Lung microvascular endothelial cell (primary cell): ENCODE measurements at places on chromosomes 3 and 15. TPM values are rescaled to one million over a fixed set of nuclear protein-coding genes. Genes with fewer than 3 reads are reported as not detected.

- no peak for DNase-seq
These were observed 16.6 kb downstream of the EAF1 start for GRCh38 chr3:15443826-15444524.

The TJP1 gene
- 68.1 and 69.7 TPM in 2 replicates for total RNA-seq

GRCh38 chr3:57234613-57235575 lies 7.4 kb downstream of the APPL1 start:
- DNase-seq = no peak

DNA sequence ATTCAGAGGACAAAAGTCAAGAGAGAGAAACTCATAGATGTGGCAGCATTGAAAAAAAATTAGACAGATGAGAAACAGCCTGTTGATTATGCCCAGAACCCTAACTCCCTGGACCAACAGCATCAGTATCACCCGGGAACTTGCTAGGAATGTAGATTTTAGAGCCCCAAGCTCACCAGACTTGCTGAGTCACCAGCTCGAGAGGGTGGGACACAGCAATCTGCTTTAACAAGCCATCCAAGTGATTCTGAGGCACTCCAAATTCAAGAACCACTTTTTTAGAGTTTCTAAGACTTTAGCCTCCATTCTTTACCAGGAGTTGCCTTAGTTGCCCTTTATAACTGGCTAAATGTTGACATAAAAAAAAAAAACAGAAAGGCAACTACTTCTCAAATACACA lies 70.9 kb downstream of the CGGBP1 start:
- DNase-seq = no peak

GRCh38 chr3:169694117-169694516 lies 30.6 kb upstream of the MECOM start:
- no peak for DNase-seq

The MORC1 gene
- total RNA-seq = not detected in 2 replicates

DNA sequence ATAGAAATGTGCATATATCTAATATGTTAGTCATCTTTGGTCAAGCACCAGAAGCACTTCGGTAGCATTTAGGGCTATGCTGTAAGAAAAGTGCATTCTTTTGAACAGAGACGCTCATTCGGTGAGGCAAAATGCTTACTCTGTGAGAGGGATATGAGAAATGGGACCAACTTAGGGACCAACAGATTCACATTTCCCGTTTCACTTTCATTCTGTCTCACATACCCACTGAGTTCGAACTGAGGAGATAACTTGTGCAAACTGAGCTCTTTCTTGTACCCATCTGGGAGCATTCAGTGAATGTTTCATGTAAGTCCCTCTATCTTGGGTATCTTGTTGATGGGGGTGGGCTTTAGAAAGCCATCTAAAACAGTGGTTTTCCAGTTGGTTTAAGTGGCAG lies 135.3 kb downstream of the FEZF2 start:
- no peak for DNase-seq

DNA sequence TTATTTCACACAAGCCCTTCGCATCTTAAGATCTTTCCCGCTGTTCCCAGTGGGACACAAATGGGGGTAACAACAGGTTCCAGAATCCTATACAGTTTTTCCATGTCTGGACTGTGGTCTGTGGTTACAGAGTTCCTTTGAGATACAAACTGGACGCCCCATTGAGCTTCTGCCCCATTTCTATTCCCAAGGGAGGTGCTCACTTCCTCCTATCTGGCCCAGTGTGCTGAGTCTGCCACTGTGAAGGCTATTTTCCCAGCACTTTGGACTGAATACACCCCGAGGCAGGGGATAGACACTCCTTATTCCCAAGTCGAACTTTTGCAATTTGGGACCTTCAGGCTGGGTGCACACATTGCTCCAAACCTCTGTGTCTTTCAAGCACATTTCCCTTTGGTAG lies 44.0 kb downstream of the MESD start:
- DNase-seq = no peak

GRCh38 chr15:27762471-27762870 lies 336.6 kb downstream of the OCA2 start:
- no peak for DNase-seq

The RTP3 gene
- not detected in 2 replicates for total RNA-seq

DNA sequence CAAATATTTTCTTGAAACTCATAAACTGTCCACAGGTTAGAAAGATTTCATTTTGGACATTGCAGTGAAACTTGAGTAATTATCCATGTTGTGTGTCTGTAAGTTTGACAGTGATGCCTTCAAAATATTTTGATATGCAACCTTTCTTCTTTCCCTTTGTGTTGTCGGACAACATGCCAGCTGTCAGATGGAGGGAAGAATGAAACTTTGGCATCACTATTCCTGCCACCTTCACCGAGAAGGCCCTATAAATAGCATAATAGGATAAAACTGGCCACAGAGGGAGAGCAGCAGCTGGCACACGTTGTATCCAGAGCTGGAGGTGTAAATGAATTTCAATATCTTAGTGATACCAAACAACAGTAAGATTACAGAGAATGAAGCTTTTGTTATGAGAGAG lies 436.7 kb upstream of the CFAP20DC start:
- DNase-seq = no peak

DNA sequence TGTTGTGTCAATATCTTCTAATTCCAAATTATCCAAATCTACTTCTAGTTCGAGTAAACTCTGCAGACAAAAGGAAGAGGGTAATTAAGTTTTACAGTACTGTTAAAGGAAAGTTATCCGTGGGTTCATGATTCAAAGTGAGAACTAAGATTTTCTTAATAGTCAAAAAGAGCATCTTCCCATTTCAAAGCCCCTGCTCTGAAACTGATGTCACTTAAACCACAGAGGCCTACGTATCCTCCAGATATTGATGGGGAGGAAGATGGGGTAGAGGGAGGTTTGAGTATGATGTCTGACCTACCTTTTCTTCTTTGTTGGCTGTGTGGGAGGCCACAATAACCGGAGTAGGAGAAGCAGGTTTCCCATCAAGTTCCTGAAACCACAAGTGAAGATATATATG lies 14.1 kb downstream of the MRPS22 start:
- DNase-seq = no peak

The BSN gene
- under 0.01 TPM in 2 replicates for total RNA-seq
